ENCODE measurements at places on chromosomes 13 and 19. TPM values are rescaled to one million over a fixed set of nuclear protein-coding genes. Genes with fewer than 3 reads are reported as not detected.

The TUBA3C gene
- total RNA-seq, result not detected

The SHANK1 gene
- total RNA-seq, result 6.9 TPM

- H3K27ac ChIP-seq, result no peak overlapping the region
- H3K27me3 ChIP-seq, result peaks cover 29% of the 10 kb centered on the region
- no peaks in the 10 kb centered on the region for H3K4me1 ChIP-seq
- no peak for DNase-seq
- no peaks in the 10 kb centered on the region for H3K36me3 ChIP-seq
These were observed 2.9 kb upstream of the NTF4 start for GRCh38 chr19:49067554-49067953.

GRCh38 chr19:42324655-42325307, 654 bp upstream of the MEGF8 start:
- no peak overlapping the region for H3K27ac ChIP-seq
- H3K4me1 ChIP-seq, result peaks cover 14% of the 10 kb centered on the region
- no peak for DNase-seq
- H3K36me3 ChIP-seq, result no peaks in the 10 kb centered on the region

All from adrenal gland (tissue), 19 donors.